Activated gamma-delta T cell treated with anti-CD3 and anti-CD28 coated beads, Interleukin-2, amount 50 U/mL, for 16 hours (primary cell): ENCODE measurements at places on chromosomes 4 and X.

DNA sequence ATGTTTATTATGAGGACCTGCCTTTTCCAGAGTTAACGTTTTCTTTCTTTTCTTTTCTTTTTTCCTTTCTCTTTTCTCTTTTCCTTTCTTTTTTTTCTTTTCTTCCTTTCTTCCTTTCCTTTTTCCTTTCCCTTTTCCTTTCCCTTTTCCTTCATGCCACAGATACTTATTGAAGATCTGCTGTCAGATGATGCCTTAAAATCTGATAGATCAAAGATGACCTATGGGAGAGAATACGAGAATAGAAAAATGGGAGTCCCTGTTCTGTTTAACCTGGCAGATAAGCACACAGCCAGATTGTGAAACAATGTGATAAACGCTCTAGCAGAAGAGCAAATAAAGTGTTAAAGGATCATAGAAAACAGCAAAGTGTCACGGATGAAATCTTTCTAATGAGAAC is 38.9 kb downstream of the AFF1 start:
- DNase-seq = no peak

GRCh38 chr4:16001484-16001858 is 38.5 kb upstream of the FGFBP2 start:
- peak; percentile 29 for DNase-seq

DNA sequence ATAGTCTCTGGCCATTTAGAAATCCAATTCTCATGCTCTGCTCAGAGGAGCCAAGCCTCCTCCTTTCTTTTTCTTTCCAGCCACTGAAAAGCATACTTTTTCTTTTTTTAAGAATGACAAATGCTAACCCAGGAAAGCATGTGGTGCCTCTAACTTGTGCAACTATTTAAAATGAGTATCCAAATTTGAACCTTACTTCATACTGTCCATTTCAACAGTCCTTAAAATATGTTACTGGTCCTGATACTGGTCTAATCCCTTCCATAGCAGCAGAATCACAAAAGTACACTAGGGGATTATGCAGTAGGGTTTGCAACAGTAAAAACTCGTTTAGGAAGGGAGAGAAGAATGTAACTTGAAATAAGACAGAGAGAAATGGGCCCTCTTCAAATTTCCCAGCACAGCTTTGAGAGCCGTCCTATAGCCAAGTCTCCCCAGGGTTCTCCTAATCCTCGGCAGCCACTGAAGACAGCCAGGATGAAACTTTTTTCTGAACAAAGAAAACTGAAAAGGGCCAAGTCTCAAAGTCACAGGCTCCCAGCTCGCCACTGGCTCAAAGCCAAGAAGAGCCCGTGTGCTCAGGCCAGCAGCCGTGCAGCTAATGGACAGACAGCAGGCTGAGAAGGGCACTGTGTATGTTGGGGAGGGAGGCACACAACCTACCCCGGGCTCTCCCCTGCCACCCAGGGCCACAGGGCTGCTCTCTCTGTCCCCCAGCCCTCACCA is 39.5 kb downstream of the GPC4 start:
- no peak for DNase-seq

- DNase-seq = no peak
These were observed 129.8 kb downstream of the TBC1D19 start for GRCh38 chr4:26713563-26714151.

DNA sequence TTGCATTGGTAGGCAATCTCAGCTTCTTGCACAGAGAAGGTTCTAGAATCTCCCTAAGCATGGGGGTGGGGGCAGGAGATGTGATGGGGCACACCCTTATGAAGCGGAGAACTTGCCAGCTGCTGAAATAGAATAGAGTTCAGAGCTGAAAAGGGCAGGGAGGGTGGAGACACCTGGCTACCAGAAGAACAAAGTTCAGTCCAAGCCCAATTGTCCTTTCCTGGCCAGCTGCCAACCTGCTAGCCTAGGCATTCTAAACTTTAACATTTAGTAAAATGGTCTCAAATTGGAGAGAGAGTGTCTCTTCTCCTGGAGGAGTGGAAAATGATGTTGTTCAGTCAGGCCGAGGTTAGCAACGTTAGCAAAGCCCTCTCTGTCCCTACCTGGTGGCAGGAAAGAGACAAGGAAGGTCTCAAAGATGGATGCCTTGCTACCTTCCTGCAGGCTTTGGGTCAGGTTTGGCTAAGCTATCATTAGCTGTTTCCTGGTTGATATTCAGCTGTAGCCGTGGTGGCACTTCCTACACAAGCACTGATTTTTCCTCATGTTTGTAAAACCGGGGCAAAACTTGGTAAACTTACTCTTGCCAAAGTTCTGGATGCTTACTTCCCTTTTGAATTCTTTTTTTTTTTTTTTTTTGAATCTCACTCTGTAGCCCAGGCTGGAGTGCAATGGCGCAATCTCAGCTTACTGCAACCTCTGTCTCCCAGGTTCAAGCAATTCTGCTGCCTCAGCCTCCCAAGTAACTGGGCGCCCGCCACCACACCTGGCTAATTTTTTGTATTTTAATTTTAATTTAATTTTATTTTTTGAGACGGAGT is 34.7 kb upstream of the NYX start:
- DNase-seq = no peak

DNA sequence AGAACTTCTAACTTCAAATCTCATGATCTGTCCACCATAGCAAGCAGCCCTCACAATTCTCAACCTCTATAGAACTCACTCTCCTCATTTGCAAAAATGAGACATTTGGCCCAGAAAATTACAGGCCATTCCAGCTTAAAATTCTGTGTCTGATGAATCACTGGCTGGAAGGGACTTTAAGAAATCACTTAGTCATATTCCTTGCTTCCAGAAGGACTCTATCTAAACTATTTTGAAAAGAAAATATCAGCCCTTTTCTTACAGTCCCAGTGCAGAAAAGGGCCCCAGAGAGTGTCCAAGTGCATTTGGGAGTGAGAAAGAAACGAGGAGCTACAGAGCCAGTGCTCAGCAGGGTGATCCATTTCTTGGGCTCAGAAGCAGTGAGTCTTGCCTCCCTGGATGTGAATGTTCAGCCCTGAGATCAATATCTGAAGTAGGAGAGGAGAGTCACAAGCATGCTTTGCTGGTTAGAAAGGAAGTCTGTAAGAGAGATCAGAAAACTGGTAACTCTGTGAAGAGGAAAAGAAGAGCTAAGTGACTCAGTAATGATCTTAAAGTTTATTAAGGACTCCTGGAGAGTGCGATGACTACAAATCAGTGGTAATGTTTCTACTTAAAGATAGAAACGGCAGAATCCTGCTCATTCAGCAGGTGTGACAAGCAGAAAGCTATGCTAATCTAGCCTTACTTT is 139.8 kb downstream of the PALLD start:
- DNase-seq = no peak

GRCh38 chr4:15755321-15756155 is 22.6 kb upstream of the CD38 start:
- peak; percentile 19 for DNase-seq

DNA sequence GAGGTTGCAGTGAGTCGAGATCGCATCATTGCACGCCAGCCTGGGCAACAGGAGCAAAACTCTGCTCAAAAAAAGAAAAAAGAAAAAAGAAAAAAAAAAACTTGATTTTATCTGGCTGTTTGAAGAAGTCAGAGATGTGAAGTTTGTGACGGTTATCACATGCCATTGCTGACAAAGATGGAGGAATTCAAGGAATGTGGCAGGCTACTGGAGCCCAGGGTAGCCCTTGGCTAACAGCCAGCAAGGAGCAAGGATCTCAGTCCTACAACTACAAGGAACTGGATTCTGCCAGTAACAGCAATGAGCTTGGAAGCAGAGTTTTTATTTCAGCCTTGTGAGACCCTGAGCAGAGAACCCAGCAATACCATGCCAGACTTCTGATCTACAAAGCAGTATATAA is 24.3 kb upstream of the TET2 start:
- DNase-seq = no peak

DNA sequence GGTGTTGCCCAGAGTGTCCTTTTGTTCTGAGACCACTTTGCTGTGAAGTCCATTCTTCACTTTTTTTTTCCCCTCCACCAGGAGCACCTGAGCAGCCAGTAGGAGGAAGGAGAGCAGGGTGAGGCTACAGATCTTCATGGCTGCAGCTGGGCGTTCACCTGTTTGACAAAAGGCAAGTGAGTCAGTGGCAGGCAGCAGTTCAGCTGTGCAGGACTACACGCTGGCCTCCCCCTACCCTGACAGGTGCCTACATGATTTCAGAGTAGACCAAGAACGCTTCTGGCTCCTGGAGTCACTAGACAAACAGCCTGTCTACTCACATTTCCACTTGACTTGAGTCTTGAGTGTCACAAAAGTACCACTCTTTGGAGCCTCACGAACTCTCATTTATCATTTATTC is 2.0 kb downstream of the FGFBP1 start:
- no peak for DNase-seq

DNA sequence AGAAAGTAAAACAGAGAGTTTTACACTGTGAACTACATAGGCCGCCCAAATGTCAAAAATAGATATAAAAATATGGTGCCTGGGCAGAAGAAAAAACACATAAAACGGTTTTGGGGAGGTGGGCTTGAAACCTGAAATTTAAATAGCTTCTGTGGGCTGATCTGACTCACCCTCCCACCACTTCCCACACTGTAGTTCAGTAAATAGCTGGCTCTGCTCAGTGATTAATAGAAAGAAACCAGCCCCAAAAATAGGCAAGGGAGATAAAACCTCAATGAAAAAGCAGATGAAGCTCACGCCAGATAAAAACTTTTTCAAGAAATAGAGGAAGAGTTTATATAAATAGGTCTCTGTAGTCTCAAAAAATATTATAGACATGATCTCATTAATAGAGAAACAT is 13.2 kb upstream of the COX7B2 start:
- DNase-seq = no peak
